Hematopoietic multipotent progenitor cell treated with erythropoietin and hydrocortisone succinate and interleukin-3 and kit ligand, for 17 days (in vitro differentiated cells): ENCODE measurements at places on chromosomes 5 and 9.

GRCh38 chr5:77031891-77032290 lies 1.7 kb downstream of the AGGF1 start:
- DNase-seq = no peak

DNA sequence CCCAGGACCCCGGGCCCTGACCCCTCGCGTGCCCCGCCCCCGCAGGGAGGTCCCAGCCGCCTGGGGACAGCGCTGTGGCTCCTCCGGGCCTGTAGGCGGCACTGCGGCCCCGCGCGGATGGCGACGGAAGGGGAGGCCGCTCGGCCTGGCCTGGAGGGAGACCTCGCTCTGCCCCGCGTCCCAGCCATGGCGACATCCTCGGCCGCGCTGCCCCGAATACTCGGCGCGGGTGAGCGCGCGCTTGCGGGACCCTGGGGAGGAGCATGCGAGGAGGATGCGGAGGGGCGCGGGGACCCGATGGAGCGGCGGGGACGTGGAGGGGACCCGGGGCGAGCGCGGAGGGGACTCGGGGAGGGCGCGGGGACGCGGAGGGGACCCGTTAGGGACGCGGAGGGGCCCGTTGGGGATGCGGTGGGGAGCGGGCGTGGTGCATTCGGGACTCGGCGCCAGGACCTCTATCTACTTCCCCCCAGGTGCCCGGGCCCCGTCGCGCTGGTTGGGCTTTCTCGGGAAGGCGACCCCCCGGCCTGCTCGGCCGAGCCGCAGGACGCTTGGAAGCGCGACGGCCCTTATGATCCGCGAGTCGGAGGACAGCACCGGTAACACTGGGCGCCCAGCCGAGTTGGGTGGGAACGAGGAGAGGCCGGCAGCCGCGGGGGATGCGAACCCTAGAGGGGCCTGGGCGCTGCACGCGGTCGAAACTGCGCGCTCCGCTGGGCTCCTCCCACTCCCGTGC lies at the start of gene MRPS2:
MRPS2 (plus strand) TSS at position 158 of the 736 bp plus-strand sequence; CDS start at position 187, 29 bp downstream.
- peak; percentile 74 for DNase-seq

DNA sequence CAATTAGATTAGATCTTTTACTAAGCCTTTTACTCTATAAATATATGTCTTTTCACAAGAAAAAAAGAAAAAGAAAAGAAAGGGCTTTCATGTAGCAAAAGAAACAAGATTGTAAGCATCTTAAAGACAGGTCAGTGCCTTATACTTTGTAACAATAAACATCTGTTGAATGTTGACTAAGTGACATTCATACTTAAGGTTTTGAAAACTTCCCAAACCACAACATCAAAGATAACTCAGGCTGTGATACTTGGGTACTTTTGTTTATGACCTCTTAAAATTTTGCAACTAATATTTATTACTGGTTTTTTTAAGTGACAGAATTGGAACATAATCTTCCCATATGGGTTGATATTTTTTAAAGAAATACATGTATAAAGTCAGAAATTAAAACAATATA lies 7.4 kb downstream of the GRAMD2B start:
- no peak for DNase-seq

DNA sequence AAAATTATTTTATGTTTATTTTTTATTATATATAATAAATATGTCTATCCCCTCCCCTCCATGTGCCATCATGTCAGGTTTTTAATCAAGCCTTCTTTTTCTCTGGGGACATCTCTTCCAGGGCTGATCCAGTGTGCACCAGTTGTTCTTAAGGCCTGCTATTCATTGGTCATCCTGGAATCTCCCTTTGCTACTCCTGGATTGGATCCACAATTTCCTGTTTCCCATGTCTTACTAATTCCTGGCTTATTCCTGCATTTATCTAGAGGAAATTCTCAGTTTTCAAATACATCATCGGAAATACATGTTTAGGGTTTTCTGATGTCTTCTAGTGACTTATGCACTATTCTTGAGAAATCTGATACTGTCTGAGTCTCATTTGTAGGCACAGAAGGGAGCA lies 56.8 kb downstream of the ANGPTL2 start:
- no peak for DNase-seq

DNA sequence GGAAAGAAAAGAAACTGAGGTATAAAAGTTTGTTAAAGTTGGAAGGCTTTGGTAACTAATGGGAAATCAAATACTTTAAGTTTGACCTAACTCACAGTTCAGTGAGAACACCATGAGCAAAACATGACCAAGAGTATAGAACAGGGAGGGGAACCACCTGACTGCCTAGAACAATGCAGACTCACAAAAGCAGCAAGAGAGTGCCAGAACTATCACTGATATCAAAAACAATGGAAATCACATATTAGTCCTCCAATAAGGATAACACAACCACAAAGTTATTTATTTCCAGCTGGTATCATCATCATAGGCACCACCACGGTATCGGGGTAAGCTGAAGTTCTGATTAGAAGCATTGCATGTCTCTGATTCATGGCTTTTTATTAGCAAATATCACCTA lies 77.5 kb downstream of the TRPM6 start:
- no peak for DNase-seq

GRCh38 chr9:128365525-128365924 lies 5.6 kb upstream of the URM1 start:
- DNase-seq = no peak

DNA sequence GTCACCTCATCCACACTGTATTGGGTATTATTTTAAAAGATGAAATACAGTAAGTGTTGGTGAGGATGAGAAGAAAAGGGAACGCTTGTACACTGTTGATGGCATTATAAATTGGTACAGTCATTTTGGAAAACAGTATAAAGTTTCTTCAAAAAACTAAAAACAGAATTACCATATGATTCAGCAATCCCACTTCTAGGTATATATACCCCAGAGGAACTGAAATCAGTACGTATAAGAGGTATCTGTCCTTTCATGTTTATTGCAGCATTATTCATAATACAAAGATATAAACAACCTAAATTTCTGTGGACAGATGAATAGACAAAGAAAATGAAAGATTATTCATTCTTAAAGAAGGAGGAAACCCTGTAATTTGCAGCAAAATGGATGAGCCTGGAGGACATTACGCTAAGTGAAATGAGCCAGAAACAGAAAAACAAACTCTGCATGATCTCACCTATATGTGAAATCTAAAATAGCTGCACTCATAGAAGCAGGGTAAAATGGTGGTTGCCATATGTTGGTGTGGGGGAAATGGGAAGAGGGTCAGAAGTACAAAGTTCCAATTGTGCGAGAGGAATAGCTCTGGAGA lies 191.6 kb downstream of the TRIM36 start:
- no peak for DNase-seq

GRCh38 chr5:3107156-3107611 lies 355.7 kb upstream of the IRX2 start:
- DNase-seq = no peak

- DNase-seq = no peak
These were observed 201.8 kb upstream of the NMUR2 start for GRCh38 chr5:152606776-152607364.

DNA sequence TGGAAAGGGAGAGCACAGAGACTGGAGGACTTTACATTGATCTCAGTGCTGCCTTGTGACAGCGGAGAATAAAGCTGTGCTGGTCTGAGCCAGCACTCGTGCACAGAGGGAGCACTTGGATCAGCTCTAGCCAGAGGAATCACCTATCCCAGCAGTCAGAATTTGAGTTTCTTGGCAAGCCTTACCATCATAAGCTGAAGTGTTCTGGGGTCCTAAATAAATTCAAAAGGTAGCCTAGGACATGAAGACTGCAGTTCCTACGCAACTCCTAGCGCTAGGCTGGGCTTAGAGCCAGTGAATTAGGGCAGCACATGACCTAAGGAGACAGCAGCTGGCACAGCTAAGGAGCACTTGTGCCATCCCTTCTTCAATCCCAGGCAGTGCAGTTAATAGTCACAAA lies 119.5 kb downstream of the HMHB1 start:
- no peak for DNase-seq

GRCh38 chr9:128634111-128634510 lies 22.5 kb downstream of the DYNC2I2 start:
- no peak for DNase-seq

GRCh38 chr5:64690417-64691151 lies at the start of gene SHISAL2B:
TSS of gene SHISAL2B (plus strand) at chr5:64690503. CDS start at chr5:64690624, 121 bp downstream.
- no peak for DNase-seq

GRCh38 chr9:1002678-1003077 lies 26.2 kb downstream of the DMRT3 start:
- no peak for DNase-seq

DNA sequence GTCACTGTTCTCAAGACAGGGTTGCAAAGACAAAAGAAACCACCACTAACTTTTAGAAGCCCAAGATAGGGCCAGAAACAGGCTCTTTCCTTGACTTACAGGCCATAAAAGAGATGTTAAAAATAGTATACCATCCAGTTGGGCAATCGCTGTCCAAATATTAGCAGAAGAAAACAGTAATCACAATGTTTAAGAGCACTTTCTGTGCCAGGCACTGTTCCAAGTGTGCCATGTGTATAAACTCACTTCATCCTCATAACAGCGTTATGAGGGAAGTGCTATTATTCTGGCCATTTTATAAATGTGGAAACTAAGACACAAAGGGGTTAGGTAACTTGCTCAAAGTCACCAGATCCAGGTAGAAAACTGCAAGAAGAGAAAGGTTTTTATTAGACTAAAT lies 111.7 kb downstream of the KCNN2 start:
- DNase-seq = no peak

- no peak for DNase-seq
These were observed 106.1 kb upstream of the ICE1 start for GRCh38 chr5:5316334-5316733.

DNA sequence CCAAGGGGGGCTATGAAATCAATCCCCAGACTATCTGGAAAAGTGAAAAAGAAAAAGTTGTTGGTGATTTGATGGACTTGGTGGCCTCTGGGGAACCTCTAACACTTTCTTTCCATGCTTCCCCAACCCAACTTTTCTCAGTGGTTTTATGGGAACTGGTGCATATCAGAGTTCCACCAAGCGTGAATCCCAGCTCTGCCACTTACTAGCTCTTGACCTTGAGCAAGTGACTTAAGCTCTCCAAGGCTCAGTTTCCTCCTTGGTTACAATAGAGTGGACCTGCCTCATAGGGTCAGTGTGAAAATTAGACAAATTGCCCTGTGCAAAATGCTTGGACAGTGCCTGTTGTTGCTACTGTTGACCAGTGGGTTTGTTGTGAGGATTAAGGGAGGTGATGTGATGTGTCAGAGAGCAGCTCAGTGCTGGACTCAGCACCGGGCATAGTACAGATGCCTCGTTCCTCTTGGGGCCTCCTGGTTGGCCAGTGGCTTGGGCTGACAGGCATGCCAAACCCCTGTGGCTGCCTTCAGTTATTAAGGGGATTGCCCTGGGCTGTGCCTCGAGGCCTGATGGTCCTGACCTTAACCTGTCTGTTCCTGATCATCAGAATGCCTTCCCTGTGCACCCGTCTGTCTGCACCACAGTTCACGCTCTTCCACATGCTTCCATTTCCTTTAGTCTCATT lies 49.3 kb downstream of the COL15A1 start:
- DNase-seq = no peak

- DNase-seq = no peak
These were observed 103.1 kb upstream of the TXNDC8 start for GRCh38 chr9:110440796-110441195.

GRCh38 chr9:88196142-88196790 lies 58.0 kb upstream of the SPATA31C2 start:
- no peak for DNase-seq

GRCh38 chr5:38831909-38832308 lies 13.9 kb upstream of the OSMR start:
- DNase-seq = no peak

- DNase-seq = no peak
These were observed 130.5 kb downstream of the ST8SIA4 start for GRCh38 chr5:100772548-100772947.

DNA sequence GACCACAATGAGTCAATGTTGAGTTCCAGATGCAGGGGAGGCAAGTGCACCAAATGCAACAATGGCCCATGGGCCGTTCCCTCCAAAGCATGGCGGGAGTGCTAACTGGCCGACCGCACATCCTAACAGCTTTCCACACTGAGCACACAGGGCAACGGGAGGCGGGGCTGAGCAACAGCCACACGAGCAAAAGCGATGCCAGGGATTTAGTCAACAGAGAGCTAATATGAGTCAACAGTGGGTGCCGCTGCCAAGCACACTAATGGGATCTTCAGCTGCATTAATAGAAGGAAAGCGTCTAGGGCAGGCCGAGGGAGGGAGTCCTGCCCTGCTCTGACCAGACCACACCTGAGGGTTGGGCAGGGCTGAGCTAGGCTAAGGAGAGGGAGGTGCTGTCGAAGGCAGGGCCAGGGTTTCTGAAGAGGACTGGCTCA lies 4.6 kb downstream of the EPB41L4B start:
- DNase-seq = no peak

DNA sequence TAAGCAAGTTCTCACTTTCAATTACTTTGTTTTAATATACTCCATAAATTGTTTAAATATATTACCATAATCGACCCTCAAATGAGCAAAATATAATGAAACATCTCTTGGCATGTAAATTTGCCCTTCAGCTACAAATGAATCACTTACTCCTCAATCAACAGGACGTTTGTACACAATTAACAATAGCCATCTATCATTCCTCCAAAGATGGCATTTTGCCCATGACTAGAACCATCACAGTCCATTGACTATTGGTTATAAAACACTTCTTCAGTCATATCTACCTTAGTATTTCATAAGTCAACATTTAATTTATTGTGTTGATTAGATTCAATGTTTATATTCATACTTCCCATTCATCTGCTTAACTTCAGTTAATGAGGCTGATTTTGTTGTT lies 127.2 kb downstream of the CTNND2 start:
- DNase-seq = no peak

- no peak for DNase-seq
These were observed 197.9 kb downstream of the TLE4 start for GRCh38 chr9:79769476-79770275.

- no peak for DNase-seq
These were observed 531.9 kb upstream of the PTPRD start for GRCh38 chr9:11144746-11145145.

GRCh38 chr5:10863763-10864383 lies 102.8 kb upstream of the DAP start:
- DNase-seq = peak; percentile 66

DNA sequence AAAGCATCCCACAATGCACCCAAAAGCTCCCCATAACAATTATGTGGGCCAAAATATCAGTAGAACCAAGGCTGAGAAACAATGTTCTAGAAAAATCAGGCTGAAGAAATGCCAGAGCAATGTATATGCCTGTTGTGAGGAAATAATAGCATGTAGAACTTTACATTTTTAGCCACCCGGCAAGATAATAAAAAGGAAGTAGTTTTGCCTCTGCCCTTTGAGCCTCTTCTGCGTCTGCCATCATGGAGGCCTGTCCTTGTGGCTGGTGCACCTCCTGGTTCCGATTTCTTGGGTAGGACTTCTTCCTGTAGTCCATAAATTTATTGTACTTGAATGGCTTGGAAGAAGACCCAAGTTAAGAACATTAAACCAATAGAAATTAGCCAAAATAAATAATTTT lies 38.9 kb upstream of the TNFAIP8 start:
- DNase-seq = no peak

GRCh38 chr5:33479311-33479710 lies 38.5 kb downstream of the TARS1 start:
- no peak for DNase-seq

- no peak for DNase-seq
These were observed 1.5 kb upstream of the ZNF367 start for GRCh38 chr9:96419691-96419969.

GRCh38 chr5:113495422-113495841 lies 7.2 kb upstream of the MCC start:
- no peak for DNase-seq
